ENCODE measurements at places on chromosomes 6 and 20. TPM values are rescaled to one million over a fixed set of nuclear protein-coding genes. Genes with fewer than 3 reads are reported as not detected.

METTL24 gene
- total RNA-seq, result not detected

PLA2G7 gene
- not detected for total RNA-seq

RNF5 gene
- total RNA-seq, result 14.9 TPM

TBX18 gene
- total RNA-seq, result 3.6 TPM

EMILIN3 gene
- not detected for total RNA-seq

FKBP5 gene
- 1.8 TPM for total RNA-seq

TBXT gene
- total RNA-seq, result not detected

CST9 gene
- total RNA-seq, result not detected

SIRPD gene
- total RNA-seq, result not detected

SLC35A1 gene
- 22.9 TPM for total RNA-seq

TGM3 gene
- not detected for total RNA-seq

KLHDC3 gene
- total RNA-seq, result 46.9 TPM

PACRG gene
- total RNA-seq, result not detected

TP53TG5 gene
- not detected for total RNA-seq

MYL9 gene
- total RNA-seq, result 35.2 TPM

EPPIN gene
- total RNA-seq, result not detected

MYBL2 gene
- 4.9 TPM for total RNA-seq

DEF6 gene
- 1.2 TPM for total RNA-seq

LPA gene
- total RNA-seq, result not detected

FNDC1 gene
- not detected for total RNA-seq

SIM1 gene
- not detected for total RNA-seq

NKX2-2 gene
- total RNA-seq, result not detected

MUC21 gene
- total RNA-seq, result not detected

SLA2 gene
- total RNA-seq, result not detected

C6orf58 gene
- not detected for total RNA-seq

NRSN1 gene
- not detected for total RNA-seq

PLAGL2 gene
- total RNA-seq, result 4.8 TPM

SSTR4 gene
- total RNA-seq, result not detected

CNR1 gene
- total RNA-seq, result not detected

SLC22A1 gene
- 1.4 TPM for total RNA-seq
